ENCODE measurements at places on chromosomes 2 and 18.

DNA sequence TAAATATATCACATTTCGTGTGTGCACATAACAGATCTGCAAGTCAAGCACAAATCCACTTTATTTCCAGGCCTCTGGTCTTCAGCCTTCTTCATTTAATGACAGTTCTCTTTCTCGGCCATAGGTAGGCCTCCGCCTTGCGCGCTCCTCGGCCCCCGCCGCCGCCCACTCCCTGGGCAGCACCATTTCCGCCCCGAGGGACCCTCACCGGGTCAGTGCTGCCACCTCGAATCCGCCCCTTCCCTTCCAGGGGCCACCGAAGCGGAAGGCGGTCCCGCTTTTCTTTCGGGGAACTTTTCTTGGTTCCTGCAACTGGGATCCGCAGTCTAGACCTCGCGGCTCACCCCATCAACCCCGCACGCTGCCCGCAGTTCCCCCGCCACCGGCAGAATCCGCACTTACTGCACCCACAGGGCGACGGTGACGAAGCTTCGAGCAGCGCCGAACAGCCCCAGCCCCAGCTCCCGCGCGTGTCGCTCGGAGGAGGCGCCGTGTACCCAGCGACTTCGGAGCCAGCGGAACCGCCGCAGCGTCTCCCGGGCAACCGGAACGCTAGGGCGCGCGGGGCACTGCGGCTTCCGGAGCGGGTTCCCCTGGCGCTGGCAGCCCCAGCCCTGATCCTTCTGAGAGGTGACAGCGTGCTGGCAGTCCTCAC lies at the start of gene CDKL4:
Gene CDKL4, minus strand, starts transcription at position 502 of the 655 bp plus-strand sequence.
- DNase-seq: no peak

DNA sequence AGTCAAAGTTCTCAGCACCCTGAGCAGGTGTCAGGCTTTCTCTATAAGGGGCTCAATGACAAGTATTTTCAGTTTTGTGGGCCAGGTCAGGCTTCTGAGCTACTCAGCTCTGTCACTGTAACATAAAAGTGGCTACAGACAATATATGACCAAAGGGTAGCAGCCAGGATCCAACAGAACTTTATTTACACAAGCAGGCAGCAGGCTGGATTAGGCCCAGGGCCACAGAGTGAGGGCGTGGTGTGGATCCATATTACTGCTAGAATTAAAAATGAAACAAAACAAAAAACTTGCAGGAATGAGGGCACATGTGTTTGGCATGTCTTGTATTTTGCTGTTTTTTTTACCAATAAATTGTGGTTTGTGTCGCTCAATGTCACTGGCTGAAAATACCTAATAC lies 143.7 kb downstream of the EIPR1 start:
- DNase-seq: no peak

DNA sequence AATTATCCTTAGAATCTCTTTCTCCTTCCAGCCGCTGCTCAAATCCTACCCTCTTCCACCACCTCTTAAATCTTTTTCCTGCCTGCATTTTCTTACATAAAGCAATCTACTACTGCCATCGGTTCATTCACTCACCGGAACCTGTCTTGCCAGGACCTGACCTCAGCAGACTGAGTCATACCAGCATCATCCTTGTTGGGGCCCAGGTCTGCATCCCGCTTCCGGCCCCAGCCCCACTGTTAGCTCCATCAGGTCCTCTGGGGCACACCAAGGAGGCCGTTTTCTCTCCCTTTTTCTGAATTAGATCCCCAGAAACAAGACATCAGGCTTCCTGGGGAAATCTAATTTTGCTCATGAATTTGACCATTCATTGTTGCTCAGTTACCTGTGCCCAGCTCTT lies 42.7 kb upstream of the TGFA start:
- no peak for DNase-seq

GRCh38 chr18:59140302-59140885 lies 710 bp downstream of the SEC11C start:
- DNase-seq: no peak

- DNase-seq: no peak
Observed at GRCh38 chr18:8688816-8689215, 16.5 kb upstream of the MTCL1 start.

DNA sequence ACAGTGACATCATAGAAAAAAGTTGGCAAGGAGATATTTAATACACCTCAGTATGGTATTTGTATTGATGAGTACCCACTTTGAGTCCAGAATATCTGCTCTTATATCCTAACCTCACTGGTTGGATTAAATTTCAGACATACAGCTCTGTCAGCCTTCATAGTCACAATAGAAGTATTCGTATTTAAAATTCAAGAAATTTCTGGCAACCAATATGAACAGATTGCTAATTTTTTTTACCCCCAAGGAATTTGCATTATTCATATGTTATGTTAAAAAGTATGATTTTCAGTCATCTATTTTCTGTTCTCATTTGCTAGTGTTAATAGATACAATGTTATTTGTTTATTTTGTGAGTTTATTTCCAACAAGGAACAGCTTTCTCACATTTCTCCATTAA lies 1306.8 kb upstream of the NXPH2 start:
- DNase-seq: no peak

GRCh38 chr2:46298522-46299353 lies 1.5 kb downstream of the EPAS1 start:
- DNase-seq: no peak

All from stimulated activated CD8-positive, alpha-beta memory T cell treated with anti-CD3 and anti-CD28 coated beads, Interleukin-7, amount 100 ng/mL, for 48 hours (primary cell).